ENCODE measurements at places on chromosomes 3 and 15. TPM values are rescaled to one million over a fixed set of nuclear protein-coding genes. Genes with fewer than 3 reads are reported as not detected.

Gene MAGI1
- total RNA-seq = 108 TPM

Gene SH3GL3
- 52.8 TPM for total RNA-seq

Gene ACTC1
- total RNA-seq = 1.8 TPM

Gene LINGO1
- 45.2 TPM for total RNA-seq

Gene ZNF620
- 16.4 TPM for total RNA-seq

Gene ZNF860
- 6.7 TPM for total RNA-seq

Gene ATP13A5
- total RNA-seq = 0.92 TPM

Gene LRRC2
- total RNA-seq = 1.2 TPM

Gene HACD2
- 55.6 TPM for total RNA-seq

Gene MUC20
- total RNA-seq = 3.5 TPM

Gene FILIP1L
- 3.5 TPM for total RNA-seq

Gene ADAMTS7
- 6.0 TPM for total RNA-seq

Gene GOLGA6D
- not detected for total RNA-seq

Gene TF
- total RNA-seq = 9.2 TPM

Gene CCDC13
- total RNA-seq = 5.1 TPM

Gene ITGB5
- total RNA-seq = 55.4 TPM

Gene TRH
- total RNA-seq = 29.1 TPM

Gene GABRB3
- 141 TPM for total RNA-seq

Gene GOLGA8O
- 0.46 TPM for total RNA-seq

Gene BCL2A1
- total RNA-seq = 3.0 TPM

Gene DAPK2
- 3.7 TPM for total RNA-seq

Gene TPRG1
- total RNA-seq = 4.4 TPM

Gene CCR8
- total RNA-seq = not detected

Gene DNAJC13
- total RNA-seq = 72.4 TPM

Gene ZIC4
- 38.1 TPM for total RNA-seq

Measured in diencephalon (tissue), 1 donor.